ENCODE measurements at places on chromosomes 12 and 14.
A peak's percentile ranks its signal among the peaks of the same experiment; 100 is the strongest.

GRCh38 chr12:84862186-84862585, 50.4 kb downstream of the SLC6A15 start:
- ATAC-seq = no peak

DNA sequence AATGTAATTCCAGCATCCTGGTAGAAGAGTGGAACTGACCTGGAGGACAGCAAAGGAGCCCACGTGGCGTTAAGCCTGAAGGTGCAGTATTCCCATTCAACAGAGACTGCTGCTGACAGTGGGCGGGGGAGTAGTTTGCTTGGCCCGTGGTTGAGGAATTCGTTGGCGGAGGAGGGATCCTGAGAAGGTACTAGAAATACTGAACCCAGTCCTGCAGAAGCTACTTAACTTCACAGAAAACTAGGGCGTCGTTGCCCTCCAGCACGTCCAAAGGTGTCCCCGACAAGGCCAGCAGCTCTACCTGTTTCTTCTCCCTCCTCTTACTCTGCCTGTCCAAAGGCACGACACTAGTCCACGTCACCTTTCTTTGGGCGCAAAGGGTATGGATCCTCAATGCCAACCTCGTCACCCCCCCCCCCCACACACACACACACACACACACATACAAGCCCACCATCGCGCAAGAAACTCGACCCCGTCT, 303 bp downstream of the PUS7L start:
- peak; percentile 11 for ATAC-seq

DNA sequence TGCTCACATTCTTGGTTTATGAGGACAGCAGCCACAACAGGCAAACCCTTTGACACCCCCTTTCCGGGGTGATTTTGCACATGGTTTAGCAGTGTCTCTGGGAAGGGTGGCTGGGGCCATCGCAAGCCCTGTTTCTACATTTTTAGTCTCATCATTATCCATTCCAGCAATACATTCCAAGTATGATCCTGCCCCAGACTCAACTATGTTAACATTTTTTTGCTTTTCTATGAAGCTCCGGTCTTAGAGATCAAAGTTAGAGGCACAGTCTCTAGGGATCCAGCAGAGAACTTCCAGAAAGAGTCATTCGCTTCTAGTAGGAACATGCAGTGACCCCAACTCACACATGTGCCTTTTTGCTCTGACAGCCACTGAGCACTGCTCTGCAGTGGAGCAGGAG, 130.9 kb downstream of the TBX5 start:
- no peak for ATAC-seq

GRCh38 chr12:126389220-126389841, 1324.1 kb downstream of the AACS start:
- ATAC-seq = no peak

- ATAC-seq = no peak
Observed at GRCh38 chr12:47297993-47298392, 218.2 kb upstream of the AMIGO2 start.

- no peak for ATAC-seq
Observed at GRCh38 chr12:47188576-47189441, 109.0 kb upstream of the AMIGO2 start.

- peak; percentile 48 for ATAC-seq
Observed at GRCh38 chr12:121530600-121531355, 50.0 kb downstream of the KDM2B start.

GRCh38 chr12:123106640-123107359, 44.1 kb downstream of the PITPNM2 start:
- peak; percentile 91 for ATAC-seq

GRCh38 chr14:70082394-70082793, 106.4 kb downstream of the SLC8A3 start:
- ATAC-seq = no peak

GRCh38 chr12:100699209-100699608, 95.4 kb upstream of the ANO4 start:
- ATAC-seq = no peak

GRCh38 chr14:38887696-38888095, 215.3 kb downstream of the SEC23A start:
- no peak for ATAC-seq

GRCh38 chr12:121571920-121572319, 8.9 kb downstream of the KDM2B start:
- ATAC-seq = no peak

- ATAC-seq = no peak
Observed at GRCh38 chr14:94797887-94798286, 28.0 kb upstream of the GSC start.

DNA sequence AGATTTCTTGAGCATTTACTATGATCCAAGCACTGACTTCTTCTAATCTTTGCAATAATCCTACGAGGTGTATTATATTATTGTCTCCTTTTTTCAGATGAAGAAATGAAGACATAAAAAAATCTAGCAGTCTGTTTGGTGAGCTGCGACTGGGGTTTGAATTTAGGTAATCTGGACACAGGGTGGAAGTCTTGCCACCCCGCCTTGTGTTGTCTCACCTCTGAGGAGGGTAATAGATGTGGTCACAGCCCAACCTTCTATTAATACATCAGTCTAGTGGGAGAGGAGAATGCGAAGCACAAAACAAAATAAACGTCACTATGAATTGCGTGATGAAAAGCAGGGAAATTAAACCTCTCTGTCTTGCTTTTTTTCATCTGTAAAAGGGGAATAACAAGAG, 993.9 kb downstream of the VRK1 start:
- no peak for ATAC-seq

GRCh38 chr14:91835920-91836843, 31.2 kb downstream of the TC2N start:
- ATAC-seq = peak; percentile 91
